ENCODE measurements at places on chromosomes 12 and 14.
A peak's percentile ranks its signal among the peaks of the same experiment; 100 is the strongest.

- ATAC-seq: no peak
These were observed 917.7 kb downstream of the DIO2 start for GRCh38 chr14:79293482-79294177.

GRCh38 chr14:74407021-74407800 lies 18.8 kb downstream of the SYNDIG1L start:
- no peak for ATAC-seq

DNA sequence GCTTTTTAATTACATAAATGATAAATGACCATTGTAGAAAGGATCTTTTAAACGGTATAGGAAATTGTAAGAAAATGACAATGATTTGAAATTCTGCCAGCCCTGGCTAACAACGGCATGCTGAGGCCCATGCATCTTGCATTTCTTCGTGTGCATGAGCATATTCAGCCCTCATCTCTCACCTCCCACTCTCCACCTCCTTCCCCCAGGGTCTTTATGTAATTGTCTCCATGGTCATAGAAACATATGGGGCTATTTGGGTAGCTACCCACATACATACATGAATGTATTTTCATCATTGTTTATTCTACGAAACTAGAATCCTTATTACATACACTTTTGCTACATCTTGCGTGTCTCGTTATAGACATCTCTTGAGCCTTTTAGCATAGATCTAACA lies 4.5 kb downstream of the MYO1H start:
- ATAC-seq: no peak

GRCh38 chr14:61380984-61381383 lies 59.6 kb downstream of the PRKCH start:
- peak; percentile 43 for ATAC-seq

GRCh38 chr12:86744547-86745212 lies 488.5 kb upstream of the MGAT4C start:
- no peak for ATAC-seq

GRCh38 chr14:88613552-88614010 lies 50.7 kb downstream of the ZC3H14 start:
- ATAC-seq: peak; percentile 15

All from esophagus mucosa (tissue), 1 donor.